CMK (cell line): ENCODE measurements at places on chromosomes 2 and 18.

DNA sequence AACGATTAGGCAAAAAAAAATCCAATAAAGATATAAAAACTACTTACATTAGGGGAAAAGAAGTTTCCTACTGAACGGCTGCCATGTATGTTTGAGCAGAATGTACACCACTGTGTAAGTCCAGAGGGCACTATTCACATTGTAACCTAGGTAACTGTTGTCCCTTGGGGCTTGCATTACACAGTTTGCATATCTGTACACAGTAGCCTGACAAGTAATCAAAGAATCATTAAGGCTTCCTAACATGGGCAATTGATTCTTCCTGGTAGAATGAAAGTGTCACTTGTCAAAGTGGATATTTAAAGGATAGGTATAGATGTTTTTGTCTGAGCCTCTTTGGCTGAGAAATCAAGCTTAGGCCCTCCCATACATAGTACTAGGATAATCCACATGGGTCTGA is 39.1 kb downstream of the PLEK start:
- no peak for DNase-seq

- no peak for DNase-seq
Measured at GRCh38 chr18:78980279-78980771, 707 bp downstream of the SALL3 start.

DNA sequence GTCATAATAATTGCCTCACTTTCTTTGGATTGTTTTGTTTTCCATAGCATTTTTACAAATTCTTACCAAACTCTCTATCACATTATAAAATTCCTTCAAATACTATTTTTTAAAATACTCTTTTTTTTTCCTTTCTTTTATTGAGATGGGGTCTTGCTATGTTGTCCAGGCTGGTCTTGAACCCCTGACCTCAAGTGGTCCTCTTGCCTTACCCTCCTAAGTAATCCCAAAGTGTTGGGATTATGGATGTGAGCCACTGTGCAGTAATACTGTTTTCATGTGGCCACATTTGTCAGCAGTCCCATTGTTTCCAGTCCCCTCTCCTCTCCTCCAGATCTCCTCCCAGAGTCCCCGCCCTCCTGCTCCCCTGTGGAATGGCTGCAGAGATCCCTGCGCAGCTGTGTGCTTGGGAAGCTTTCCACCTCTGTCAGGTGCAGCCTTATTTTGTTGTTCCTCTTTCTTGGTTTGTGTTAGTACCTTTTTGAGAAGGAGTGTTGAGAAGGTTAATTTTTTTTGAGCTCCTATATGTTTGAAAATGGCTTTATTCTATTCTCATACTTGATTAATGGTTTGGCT is 227.3 kb downstream of the LOXHD1 start:
- DNase-seq = no peak

- DNase-seq = no peak
Measured at GRCh38 chr2:85828725-85829124, 60.1 kb downstream of the ST3GAL5 start.

DNA sequence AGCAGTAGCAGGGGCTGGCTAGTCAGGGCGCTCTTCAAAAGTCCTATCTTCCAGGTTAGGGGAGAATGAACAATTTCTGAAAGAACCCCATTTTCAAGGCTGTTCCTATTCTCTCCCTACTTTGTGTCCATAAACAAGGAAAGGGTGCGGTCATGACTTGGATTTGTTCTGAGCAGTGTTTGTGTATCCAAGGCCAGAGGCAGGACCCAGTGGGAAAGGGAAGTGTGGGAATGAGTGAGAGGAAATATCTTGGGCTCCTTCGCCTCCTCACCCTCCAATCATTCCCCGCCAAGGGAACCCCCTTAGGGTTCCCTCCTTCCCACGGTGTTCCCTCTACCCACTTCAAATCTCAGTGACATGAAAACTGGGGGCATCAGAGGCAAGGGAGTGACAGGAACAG is 25.5 kb upstream of the SPTBN1 start:
- no peak for DNase-seq

DNA sequence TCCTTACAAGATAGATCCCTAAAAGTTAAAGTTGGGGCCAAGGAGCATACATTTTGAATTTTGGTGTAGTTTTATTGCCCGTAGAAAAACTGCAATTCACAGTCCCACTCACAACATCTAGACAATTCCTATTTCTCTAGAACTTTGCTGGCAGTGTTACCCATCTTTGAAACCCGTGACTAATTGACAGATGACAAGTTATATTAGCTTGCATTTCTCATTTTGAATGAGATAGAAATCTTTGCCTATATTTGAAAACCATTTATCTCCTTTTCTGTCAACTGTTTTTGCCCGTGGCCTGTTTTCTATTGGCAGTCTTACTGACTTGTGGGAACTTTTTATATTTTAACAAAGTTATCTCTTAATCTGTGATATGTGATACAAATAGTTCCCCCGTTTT is 50.0 kb downstream of the OXER1 start:
- DNase-seq = no peak
